Hematopoietic multipotent progenitor cell treated with erythropoietin and hydrocortisone succinate and interleukin-3 and kit ligand, for 17 days (in vitro differentiated cells): ENCODE measurements at places on chromosomes 2 and 18.

DNA sequence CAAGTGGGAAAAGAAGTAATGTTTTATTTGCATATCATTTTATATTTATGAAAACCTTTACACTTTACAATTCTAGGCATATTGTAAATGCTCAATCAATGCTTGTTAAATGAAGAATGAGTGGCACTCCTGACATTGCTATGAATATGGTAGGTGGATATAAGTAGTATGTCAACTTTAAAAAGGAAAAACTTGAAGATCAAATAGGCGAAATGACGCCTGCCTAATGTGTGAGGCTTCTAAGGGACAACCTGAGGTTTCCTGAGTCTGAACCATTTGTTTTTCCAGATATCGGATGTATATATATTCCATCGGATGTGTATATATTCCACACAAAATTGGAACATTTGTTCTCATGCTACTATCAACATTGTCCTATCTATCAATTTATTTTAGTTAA is 1.4 kb downstream of the STAT4 start:
- no peak for DNase-seq

DNA sequence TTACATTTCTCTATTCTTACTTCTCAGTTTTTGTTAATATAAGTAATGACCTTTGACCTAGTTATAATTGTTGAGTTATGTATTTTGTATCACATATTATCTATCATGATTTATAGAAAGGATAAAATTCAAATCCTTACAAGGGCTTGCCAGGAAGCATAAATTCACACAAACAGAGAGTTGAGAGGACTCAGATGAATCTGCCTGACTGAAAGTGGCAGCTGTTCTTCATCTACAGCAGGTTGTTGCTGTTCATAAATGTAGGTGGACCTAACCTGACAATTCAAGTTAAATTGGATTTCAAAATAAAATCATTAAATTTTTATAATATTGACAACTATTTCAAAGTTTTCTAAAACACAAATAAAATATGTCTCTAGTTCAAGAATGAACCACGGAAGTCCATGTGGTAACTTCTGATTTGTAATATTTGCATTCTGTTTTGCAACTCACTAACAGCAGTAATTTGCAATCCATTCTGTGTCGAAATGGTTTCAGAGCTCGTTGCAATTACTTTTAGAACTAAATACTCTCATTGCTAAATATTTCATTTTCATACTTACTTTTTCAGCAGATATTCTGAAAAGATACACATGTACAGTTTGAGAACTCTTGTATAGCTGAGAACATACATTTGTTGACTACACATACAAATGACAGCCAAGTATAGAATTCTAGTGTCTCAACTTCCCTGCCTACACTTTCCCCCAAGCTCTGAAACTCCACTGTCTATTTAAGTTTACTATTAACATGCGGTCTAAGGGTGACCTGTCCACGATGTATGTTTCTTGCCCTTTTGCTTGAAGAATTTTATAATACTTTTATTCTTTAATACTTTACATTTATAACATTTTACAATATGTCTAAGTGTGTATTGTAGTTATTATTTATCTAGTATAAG is 25.7 kb downstream of the SCN7A start:
- no peak for DNase-seq

DNA sequence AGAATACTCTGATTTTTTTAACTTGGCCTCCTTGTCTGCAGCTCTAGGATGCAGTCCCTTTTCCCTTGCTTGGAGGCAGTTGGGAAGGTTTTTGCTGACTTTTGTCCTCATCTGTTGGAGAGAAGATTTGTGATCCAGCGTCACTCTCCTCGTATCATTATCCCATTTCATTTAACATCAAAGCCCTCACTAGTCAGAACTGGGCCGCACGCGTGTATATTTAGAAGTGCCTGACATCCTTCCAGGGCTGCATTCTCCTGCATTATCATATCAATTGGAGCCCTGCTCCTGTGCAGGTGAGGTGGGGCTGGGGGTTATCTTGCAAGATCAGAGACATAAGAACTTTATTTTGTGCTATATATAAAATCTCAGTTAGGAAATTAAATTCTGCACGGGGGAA is 435.1 kb upstream of the HS6ST1 start:
- no peak for DNase-seq

GRCh38 chr2:220583725-220584124 is 956.3 kb downstream of the SLC4A3 start:
- DNase-seq: no peak

DNA sequence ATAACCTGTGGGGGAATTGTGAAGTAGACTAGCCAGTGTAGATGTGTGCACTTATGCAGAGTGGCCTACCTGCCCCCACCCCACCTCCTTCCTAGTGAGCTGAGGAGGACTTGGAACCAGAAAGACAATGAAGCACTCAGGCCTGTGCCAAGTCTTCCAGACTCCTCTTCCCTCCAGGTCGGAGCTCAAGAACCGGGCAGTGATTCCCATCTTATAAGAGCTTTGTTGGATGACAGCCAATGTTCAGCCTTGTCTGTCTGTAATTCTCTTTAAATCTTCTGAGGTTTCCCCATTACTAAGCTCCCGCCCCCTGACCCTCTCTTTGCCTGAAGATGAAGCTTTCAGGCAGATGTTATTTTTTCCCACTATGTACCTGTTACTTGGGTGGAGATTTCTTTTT is 121.0 kb downstream of the SMAD2 start:
- DNase-seq: no peak

- DNase-seq: peak; percentile 4
These were observed 273.9 kb downstream of the MYT1L start for GRCh38 chr2:2057125-2057721.

DNA sequence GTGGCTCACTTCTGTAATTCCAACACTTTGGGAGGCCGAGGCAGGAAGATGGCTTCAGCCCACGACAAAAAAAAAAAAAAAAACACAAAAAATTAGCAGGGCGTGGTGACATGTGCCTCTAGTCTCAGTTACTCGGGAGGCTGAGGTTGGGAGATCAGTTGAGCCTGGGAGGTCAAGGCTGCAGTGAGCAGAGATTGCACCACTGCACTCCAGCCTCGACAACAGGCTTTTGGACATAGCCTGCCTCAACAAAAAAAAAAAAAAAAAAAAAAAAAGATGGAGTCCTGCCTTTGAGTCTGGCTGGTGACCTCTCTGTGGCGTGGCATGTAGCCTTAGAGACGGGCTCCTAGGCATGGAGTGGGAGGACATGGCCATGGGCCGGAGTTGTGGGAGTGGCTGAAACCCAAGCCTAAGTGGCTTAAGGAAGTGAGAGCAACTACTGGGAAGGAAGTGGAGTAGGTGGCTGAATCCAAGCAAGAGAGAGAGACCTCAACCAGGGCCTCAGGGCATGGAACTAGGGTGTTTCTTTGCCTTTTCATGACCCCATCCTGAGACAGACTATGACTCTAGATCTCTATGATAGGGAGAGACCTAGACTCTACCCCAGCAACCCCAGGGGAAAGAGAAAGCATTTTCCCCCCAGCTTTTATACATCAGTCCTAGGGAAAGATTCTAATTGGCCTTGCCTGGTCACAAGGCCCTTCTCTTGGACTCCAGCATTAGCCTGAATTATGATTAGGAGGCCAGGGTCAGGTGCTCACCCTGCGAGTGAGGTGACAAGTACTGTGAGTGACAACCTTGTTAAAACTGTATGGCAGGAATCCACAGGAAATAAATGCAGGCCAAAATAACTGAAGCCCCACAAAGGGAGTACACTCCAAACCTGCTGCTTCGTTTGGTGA is 34.2 kb downstream of the NPAS2 start:
- DNase-seq: no peak

- no peak for DNase-seq
These were observed 3.4 kb downstream of the SERPINB2 start for GRCh38 chr18:63890950-63891304.

- DNase-seq: no peak
These were observed 39.5 kb upstream of the FHL2 start for GRCh38 chr2:105438104-105438929.

DNA sequence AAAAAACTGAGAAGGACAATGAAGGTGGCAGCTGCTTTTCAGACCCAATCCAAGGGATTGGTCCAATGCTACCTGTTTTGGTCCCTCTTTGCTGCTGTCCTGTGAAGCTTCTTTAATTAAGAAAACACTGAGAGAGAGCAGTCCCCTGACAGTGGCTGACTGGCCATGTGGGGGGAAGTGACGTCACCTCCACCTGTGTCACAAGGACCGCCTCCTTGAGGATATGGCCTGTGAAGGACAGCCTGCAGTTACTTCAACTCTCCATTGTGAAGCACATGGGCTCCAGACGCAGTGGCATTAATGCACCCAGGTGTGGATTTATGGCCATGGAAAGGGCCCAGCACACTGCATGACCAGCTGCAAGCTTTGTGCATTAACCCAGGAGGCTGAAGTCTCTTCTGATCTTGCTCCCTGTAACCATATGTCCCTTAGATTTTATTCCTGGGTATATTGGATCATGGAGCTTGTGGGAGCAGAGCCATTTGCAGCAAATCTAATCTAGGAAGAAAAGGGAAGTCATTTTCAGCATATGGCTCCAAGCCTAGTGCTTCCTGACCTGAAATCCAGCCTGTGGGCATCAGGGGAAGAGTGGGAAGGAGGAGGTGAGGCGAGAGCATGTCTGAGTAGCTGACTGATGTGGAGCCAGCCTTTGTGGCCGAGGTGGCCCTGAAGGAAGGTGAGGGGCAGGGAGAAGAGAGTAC is 32.2 kb downstream of the KIF5C start:
- DNase-seq: no peak

DNA sequence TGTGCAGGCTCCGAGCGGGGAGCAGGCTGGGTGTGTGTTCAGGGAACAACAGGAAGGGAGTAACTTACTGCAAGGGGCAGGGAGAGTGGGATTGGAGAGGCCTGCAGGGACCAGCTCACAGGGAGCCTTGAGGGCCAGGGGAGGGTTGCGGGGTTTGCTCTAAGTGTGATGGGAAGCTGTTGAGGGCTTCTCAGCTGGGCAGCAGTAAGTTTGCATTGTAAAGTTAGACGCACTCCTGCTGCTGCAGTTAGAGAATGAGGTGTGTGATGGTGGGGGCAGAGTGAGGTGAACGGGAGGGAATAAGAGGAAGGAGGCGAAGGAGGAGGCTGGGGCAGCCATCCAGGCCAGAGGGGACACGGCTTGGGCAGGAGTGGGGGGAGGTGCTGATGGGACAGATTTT is 53.4 kb downstream of the BOLA3 start:
- no peak for DNase-seq

- no peak for DNase-seq
These were observed 68.9 kb downstream of the PLCL1 start for GRCh38 chr2:197873293-197873701.

- DNase-seq: peak; percentile 38
These were observed 1.6 kb downstream of the PPM1B start for GRCh38 chr2:44170311-44170717.

DNA sequence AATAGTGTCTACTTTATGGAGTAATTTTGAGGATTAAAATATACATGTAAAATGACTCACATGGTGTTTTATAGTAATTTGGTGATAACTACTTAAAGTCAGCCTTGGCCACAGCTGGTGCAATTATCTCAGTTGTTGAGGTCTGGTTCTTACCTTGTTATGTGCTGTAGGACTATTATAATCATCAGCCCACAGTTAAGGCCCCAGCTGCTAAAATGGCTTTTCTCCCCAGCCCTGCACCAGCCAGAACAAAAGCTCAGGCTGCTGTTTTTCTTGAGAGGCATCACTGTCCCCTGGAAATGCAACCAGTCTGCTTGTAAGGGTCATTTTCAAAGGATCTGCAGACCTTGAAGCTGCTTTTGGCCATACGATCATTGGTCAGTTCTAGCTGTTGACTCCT is 283.3 kb upstream of the THUMPD2 start:
- DNase-seq: no peak

- no peak for DNase-seq
These were observed 3.6 kb downstream of the ECEL1 start for GRCh38 chr2:232483923-232484627.
